Chondrocyte (in vitro differentiated cells): ENCODE measurements at places on chromosomes 6 and 20. TPM values are rescaled to one million over a fixed set of nuclear protein-coding genes. Genes with fewer than 3 reads are reported as not detected.

DNA sequence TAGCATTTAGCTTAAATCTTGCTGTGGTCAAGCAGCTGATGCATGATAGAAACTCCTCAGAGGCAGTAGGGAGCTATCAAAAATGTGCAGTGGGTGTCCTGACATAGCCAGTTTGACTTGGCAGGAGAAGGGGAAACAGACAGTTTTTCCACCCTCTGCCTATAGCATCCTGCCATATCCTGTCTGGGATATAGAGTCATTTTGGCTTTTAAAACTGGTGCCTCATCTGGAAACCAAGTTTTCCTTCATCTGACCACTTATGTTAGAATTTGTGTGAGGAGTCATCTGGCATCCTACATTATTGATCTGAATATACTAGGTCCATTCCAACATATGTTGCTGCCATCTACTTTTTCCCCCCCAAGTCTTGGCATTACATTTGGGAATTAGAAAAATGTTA lies 284.1 kb downstream of the CD109 start:
- no peak for DNase-seq

- DNase-seq = no peak
These were observed 281.3 kb downstream of the PTPRK start for GRCh38 chr6:128239146-128239545.

DNA sequence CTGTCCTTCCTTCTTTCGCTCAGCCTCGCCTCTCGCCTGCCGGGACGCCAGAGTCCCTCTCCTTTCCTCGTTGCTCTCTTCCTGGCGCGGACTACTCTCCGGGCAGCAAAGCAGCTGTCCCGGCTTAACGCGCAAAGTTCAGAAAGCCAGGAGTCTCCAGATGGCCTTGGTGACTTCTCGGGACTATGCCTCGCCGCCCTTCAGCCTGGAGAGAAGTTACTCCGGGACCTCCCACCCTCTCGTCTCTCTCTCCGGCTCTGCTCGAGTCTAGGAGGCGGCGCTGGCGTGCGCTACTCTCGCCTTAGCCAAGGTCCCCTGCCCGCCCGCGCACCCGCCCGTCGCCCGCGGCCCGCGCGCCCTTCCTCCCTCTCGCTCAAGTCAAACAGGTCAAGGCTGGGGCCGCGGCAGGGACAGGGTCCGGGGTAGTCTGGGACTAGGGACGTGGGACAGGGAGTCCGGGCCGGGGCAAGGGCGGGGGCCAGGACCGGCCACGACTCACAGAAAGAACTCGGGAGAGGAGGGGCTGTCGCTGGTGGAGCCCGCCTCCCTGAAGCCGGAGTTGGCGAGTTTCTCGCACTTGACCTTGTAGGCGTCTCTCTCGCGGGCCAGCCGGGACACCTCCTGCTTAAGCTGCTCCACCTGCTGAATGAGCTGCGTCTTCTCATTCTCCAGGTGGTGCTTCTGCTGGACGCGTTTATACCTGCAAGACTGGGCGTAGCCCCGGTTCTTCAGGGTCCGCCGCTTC lies 1.5 kb downstream of the MAFB start:
- DNase-seq = no peak

DNA sequence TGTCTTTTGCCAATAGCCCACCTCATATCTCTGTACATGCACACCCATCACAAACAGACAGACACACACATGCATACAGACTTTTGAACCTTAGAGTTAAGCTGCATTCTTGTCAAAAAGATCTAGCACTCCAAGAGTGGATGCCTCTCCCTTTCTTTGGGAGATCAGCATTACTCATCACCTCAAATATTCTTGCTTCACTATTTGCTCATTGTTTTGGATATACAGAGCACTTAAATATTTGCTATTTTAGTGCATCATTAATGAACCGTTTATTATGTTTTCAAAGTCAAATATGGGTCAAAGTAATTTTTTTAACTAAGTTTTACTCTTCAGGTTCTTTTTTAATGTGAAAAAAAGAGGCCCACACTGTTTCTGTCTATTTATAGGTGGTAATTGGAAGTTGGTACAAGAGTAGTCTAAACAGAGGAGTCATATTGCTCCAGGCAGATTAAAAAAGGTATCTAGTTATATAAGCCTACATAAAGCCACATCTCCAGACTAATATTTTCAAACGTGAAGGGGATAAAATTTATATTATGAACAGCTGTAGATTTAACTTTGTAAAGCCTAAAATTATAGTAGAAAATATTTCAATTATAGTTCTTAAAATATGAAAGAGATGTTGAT lies 102.6 kb downstream of the FLRT3 start:
- DNase-seq = no peak

DNA sequence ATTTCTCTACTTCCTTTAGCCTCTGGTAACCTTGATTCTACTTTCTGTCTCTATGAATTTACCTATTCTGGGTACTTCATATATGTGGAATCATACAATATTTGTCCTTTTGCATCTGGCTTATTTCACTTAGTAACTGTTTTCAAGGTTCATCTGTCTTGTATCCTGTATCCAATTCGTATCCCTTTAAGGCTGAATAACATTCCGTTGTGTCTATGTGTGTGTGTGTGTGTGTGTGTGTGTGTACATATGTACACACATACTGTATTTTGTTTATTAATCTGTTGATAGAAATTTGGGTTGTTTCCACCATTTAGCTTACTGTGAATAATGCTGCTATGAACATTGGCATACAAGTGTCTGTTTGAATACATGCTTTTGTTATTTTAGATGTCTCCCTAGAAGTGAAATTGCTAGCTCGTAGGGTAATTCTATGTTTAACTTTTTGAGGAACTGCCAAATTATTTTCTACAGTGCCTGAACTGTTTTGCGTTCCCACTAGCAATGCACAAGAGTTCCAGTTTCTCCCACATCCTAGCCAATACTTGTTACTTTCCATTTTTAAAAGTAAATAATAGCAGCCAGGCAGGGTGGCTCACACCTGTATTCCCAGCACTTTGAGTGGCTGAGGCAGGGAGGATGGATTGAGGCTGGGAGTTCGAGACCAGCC lies 17.7 kb downstream of the SENP6 start:
- DNase-seq = no peak

The SLC22A16 gene
- not detected in 3 replicates for total RNA-seq

The VNN1 gene
- total RNA-seq = not detected in 3 replicates

The REM1 gene
- total RNA-seq = not detected in 3 replicates

The C20orf141 gene
- not detected in 3 replicates for total RNA-seq

The SLC22A2 gene
- total RNA-seq = not detected in 3 replicates

The FAM217A gene
- total RNA-seq = not detected in 3 replicates
